ENCODE measurements at places on chromosomes 1 and 21.

DNA sequence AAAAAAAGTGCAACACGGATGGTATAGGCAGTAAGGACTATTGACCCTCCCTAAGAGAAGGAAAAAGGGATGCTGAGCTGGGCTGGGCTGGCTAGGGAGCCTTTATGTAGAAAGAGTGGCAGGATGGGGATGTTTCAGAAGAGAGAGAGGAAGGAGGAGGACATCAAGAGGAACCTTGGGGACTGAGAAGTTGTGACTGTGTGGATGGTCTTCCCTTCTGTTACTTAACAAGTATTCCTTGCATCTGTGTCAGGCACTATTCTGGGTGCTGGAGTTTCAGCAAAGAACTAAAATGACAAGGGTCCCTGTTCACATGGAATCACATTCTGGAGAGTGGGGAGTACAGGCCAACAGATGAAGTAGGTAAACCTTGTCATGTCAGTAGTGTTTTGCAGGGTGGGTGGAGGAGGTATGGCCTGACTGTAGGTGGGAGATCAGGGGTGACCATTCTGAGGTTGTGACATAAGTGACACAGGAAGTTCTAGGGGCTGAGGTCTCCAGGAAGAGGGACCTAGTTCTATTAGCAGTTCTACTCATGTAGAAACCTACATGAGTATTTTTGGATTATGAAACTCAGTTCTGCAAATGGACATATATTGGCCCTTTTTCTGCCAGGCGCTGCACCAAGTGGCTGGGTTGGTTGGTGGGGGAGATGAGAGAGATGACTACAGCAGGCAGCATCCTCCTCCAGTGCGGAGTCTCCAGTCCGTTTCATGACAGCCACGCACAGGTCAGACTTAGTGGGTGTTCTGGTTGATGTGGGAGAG is 53.8 kb downstream of the PRDM2 start:
- DNase-seq = no peak

DNA sequence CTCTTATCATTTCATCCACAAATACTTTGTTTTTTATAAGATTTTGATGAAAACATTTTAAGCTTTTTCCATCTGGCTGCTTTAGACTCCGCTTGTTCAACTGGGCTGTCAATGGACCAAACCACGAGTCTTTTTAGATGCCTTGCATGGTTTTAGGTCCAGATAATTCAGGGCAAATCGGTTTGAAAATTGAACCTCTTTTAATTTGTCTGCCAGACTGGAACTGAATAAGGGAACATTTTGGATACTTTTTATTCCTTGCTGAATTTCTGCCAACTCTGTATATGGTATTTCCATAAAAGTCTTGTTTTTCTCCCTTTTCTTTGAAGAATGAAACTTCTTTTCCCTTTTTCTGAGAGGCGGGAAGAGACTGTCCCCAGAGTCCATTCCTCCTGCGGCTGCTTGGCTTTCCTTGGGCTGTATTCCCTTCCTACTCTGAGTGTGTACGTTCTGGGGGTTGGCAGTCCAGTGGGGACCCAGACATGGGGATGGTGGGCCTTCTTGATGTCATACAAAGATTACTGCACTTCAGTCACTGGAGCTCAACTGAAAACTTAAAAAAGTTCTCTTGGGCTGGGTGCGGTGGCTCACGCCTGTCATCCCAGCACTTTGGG is 46.5 kb upstream of the CNN3 start:
- no peak for DNase-seq

DNA sequence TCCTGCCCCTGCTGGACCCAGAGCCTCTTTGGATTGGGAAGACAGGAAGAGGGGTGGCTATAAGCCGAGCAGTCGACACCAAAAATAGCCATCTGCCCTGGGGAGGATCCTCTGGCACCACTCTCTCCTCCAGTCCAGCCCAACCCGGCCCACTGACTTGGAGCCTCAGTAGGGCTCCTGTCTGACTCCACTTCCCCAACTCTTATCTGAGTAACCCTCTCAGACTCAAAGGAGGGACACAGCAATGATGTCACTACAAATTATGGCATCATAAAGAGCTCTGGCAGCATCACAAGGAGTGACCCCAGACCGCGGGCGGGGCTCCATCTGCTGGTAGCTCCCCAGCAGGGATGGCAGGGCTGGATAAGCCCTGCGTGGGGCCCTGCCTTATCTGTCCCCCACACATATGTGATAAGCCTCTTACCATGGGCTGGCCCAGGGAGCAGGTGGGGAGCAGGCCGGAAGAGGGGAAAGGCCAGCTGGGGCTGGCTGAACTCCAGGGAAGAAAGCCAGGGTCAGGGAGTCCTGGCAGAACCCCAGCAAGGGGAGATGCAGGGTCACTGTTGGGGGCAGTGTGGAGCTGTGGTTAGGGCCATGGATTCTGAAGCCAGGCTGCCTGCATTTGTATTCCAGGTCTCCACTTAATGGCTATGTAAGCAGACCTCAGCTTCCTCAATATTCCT is 4.6 kb upstream of the SLC6A9 start:
- no peak for DNase-seq

DNA sequence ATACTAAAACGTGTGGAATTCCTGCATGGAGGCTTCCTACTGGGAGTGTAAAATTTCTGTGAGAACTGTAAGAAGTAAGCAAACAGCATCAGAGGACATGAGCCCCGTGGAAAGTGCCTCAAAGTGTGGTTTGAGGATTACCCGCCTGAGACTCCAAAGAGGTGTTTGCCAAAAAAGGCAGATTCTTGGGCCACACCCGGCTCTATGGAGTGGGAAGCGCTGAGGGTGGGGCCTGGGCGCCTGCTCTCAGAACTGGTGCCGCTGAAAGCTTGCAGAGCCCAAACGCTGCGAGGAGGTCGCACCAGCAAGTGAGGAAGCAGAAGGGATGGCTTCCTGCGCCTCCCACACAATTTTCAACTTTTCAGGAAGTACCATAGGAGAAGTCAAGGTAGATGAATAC is 43.0 kb upstream of the PSEN2 start:
- DNase-seq = peak; percentile 10

DNA sequence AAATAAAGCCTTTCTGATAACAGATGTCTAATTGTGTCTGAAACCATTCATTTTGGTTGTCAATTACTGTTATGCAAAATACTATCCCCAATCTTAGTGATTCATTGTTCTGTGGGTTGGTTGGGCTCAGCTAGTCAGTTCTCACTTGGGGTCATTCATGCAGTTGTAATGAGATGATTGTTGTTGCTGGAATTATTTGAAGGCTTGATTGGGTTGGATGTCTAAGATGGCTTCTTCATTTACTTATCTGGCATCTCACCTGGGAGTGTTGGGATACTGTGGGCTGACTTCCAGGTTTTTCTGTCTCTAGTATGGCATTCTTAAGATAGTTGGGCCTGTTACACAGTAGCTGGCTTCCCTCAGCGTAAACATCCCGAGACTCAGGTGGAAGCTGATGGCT is 217.8 kb upstream of the B3GALT2 start:
- DNase-seq = no peak

DNA sequence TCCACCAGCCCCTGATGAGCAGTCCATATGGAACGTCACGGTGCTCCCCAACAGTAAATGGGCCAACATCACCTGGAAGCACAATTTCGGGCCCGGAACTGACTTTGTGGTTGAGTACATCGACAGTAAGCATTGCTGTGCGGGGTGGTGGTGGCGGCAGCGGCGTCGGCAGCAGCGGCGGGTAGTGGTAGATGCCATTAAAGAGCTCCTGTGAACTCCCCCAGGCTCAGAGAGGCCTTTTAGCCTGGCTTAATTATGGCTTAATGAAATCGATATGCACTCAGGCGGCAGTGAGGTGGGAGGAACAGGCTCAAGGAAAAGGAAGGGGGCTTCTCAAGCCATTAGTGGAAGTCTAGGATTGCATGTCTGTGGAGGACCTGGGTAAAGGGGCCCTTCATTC is 41.9 kb upstream of the CNTN2 start:
- DNase-seq = no peak

DNA sequence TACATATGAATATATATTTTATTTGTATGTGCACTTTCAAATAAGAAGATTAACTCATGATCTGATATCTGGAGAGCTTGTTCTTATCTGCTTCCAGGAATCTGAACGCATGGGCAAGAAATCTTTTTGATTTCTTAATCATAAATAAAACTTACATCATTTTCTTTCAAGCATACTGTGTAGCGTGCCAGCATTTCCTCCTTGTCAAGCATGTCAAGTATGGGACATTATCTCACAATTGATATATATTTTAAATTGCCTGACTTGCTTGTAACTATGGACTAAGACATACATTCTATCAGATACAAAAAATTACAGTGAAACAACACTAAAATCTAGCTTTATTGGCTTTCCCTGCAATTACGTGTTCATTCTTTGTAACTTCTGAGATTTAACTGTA is 1128.2 kb downstream of the PLA2G4A start:
- DNase-seq = no peak

DNA sequence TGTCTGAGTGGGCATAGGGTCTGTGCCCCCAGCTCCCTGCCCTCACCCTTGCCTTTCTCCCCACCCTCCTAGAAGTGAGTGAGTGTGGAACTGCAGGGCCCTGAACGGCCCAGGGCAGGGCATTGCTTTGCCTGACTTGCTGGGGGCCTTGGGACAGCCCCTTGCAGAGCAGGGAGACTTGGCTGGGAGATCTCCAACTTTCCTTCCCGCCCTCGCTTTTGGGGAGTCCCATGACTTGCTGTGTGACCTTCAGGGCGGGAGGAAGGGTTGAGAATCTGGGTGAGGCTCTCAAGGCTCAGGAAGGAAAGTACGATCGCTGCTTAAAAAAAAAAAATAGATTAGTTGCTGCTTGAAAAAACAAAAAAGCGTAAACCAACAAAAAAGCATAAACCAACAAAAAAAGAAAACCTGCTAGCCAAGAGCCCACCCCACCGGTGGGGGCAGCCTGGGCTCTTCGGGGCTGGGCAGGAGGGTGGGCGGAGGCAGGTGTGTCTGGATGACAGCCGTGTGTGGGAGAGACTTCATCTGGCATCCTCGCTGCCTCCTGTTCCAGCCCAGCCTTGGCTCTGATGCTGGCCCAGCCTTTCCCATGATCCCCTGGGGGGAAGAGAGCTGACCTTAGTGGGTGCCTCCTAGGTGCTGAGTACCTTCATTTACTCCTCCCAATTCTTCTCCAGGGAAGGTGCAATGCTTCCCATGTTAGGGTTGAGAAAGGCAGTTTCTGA is 6.5 kb downstream of the NBL1 start:
- DNase-seq = no peak

- no peak for DNase-seq
Measured at GRCh38 chr1:56958526-56958925, 7.3 kb downstream of the C8B start.

- DNase-seq = no peak
Measured at GRCh38 chr1:68231627-68232288, 565 bp downstream of the WLS start.

GRCh38 chr1:212161231-212161781 is 123.9 kb upstream of the PPP2R5A start:
- DNase-seq = no peak

DNA sequence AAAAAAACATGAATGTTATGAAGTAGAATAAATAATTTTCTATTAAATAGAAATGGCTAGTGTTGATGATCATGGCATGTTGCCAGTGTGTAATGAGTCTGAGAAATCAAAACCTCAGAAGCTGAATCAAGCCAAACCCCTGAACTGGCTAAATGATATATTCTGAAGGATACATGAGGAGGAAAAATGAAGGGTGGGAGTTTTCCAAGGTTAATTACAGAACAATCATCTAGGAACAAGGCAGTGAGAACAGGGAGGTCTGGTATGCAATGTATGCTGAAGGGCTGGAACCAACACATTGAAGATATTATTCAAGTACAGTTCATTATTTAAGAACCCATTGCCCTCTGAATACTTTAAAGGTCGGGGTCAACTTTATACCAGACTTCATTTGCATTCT is 309.1 kb upstream of the NRIP1 start:
- no peak for DNase-seq

GRCh38 chr1:87137342-87137739 is 191.3 kb upstream of the LMO4 start:
- DNase-seq = no peak

GRCh38 chr1:232886271-232886670 is 64.1 kb upstream of the NTPCR start:
- DNase-seq = no peak

- no peak for DNase-seq
Measured at GRCh38 chr21:26719750-26720149, 125.5 kb downstream of the ADAMTS1 start.

Measured in stimulated activated CD4-positive, alpha-beta T cell treated with anti-CD3 and anti-CD28 coated beads, TNF-alpha, amount 100 ng/mL, for 4 hours (primary cell).